Stimulated activated CD4-positive, alpha-beta T cell treated with anti-CD3 and anti-CD28 coated beads, TNF-alpha, amount 100 ng/mL, for 4 hours (primary cell): ENCODE measurements at places on chromosomes 12 and 14.

DNA sequence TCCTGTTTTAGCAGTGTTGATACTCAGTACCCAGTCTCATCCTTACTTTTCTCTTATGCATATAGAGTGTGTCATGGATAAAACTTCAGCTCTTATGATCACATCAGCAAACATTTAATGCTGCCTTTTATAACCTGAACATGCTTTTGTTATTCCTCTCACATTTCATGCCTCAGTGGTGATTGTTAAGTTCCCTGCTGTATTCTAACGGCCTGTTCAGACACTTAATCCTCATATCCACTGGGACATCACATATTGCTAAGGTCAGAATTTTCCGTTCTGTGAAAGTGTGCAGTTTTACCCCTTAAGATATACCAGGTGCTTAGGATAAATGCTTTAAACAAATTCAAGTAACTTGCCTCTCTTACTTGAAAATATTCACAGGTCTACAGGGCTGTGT lies 268.7 kb upstream of the SEL1L start:
- DNase-seq = no peak

- DNase-seq = no peak
Measured at GRCh38 chr12:65508276-65509035, 230.0 kb downstream of the MSRB3 start.

DNA sequence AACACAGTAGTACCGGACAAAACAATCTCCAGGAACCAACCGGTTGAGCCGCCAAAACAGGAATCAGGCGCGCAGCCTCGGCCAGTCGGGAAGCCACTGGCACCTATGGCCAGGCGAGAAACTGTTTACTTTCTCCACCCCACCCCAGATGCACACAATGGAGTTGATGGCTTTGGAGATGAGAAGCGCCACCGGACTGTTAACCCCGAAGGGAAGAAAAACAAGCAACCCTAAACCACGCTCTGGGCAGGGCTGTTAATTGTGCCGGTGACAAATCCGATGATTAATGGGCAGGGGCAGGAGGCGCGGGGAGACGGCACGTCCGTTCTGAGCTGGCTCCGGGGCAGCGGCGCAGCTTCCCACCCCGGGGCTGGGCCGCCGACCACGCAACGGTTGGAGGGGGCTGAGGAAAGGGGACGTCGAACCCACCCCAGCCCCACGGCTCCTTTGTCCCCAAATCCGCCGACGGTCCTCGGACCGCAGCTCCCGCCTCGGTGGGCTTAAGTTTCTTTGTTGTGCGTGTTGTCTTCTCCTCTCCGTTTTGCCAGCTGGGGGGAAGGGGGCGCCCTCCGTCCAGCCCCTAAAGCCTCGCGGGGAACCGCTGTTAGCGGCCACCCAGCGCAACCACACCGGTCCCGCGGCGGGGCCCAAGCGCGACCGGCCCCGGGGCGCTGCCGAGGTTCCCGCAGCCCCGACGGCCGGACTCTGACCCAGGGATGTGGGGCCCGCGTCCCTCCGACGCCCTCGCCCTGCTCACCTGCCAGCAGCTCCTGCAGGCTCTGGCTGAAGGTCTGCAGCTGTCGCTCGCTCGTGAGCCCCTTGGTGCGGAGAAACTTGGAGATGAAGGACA lies 790 bp downstream of the BTG1 start:
- DNase-seq = peak; percentile 26

DNA sequence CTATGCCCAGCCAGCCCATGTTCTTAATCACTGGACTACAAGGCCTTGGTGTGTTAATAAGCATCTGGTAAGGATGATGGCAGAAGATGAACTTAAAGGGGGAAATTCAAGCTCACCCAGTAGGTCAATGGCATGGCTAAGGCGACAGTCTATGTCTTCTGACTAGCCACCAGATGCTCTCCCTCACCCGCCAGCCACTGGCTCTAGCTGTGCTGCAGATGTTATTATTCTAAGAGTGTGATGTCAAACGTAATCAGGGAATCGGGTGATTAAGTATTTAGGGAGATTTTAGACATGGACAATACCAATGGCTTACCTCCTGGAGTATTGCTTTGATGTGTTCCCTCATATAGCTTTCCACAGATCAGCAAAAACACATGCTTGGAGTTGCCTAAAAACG lies 39.2 kb upstream of the MAX start:
- no peak for DNase-seq

GRCh38 chr12:18808221-18808620 lies 70.3 kb downstream of the CAPZA3 start:
- no peak for DNase-seq

- DNase-seq = no peak
Measured at GRCh38 chr14:22689199-22689598, 45.0 kb upstream of the OR6J1 start.

DNA sequence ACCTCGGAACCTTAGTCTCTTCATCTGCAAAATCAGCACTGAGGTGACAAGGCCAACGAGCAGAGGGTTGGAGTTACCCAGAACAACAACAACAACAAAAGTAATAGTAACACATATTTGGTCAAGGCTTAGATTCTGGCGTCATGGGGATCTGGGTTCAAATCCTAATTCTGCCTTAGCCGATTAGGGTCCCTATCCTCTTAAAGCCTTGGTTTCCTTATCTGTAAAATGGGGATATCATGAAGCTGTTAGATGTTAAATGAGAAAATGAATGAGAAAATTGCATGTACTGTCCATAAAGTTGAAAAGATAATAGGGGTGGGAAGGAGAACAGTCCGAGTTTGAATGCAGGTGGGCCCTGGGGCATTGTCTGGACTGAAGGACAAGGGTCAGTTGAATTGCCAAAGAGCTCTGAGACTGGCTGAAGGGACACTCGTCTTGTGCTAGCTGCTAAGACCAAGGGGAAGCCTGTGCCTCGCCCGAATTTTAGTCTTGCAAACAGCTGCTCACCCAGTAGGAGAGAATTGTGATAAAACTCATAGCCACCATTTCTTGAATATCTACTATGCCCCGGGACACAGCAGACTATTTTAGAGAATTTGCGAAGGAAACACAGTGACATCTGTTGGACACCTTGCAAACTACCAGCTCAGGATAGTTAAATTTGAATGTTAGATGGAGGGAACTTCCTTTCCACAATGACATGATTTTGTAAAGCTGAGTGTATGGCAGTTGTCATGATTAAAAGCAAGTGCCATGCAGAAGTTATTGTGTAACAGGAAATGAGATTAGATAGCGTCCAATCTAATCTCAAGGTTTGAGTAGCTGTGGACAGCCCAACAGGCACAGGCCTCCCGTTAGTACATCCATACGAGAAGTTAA lies 6.8 kb upstream of the HNF1A start:
- no peak for DNase-seq

DNA sequence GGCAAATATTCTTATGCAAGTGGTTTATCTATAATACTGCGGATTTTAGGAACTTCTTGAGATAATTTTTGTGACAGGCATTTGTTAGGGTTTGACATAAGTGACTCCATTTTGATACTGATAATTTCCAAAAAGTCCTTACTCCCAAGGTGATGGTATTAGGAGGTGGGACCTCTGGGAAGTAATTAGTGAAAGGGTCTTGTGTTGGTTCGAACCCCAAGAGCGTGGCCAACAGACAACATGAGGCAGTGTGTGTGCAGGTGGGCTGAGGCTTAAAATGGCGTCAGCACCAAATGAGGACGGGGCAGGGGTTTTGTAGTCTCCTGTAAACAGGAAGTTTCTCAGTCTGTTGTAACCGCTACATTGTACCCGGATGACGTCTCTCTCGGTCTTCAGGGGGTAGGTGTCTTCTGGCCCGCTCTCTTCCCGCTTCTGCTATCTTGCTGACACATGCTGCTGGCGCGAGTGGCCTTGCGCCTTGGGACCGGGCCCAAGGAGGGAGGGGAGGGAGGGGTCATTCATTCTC lies 1.7 kb upstream of the C12orf43 start:
- DNase-seq = no peak

GRCh38 chr14:64201296-64201695 lies 92.9 kb downstream of the ESR2 start:
- DNase-seq = no peak

DNA sequence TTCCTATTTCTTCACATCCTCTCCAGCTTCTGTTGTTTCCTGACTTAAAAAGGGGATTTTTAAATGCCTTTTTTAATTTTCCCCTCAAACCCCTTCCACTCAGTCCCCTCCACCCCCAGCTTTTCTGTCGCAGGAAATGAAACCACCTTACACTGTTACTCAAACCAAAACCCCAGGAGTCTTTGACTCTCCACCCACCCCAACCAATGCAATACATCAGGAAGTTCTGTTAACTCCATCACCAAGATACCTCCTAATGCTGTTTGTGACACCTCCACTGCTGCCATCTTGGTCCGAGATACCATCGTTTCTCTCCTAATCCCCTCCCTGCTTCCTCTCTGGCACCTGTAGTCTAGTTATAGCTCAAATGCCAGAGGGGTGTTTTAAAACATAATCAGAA lies 25.4 kb upstream of the CPM start:
- no peak for DNase-seq

DNA sequence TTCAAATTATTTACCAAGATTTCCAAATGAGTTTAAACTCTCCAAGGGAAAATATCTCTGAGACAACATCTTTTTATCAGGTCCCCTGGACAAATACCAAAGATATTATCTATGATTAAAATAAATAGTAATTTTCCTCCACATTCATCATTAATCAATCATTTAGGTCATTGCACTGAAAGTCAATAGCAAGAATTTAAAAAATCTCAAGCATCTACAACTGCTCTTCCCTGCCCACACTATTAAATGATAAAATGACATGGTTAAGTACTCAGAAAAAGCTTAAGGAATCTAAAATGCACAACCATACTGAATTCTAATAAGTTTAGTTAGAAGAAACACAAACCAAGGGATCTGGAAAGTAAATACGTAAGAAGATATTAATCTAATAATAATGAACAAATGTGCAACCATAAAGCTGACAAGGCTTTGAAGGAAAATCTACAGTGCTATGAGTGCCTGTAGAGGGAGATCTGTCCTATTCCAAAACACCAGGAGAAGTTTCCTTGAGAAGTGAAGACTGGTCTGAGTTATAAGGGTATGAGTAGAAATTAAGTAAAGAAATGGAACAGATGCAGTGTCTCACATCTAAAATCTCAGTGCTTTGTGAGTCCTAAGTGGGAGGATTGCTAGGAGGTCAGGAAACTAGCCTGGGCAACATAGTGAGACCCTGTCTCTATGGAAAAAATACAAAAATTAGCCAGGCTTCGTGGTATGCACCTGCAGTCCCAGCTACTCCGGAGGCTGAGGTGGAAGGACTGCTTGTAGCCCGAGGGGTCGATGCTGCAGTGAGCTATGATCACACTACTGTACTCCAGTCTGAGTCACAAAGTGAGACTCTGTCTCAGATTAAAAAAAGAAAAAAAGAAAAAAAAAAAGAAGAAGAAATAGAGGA lies 19.2 kb downstream of the INTS13 start:
- DNase-seq = no peak

GRCh38 chr12:29980304-29980703 lies 196.6 kb upstream of the TMTC1 start:
- no peak for DNase-seq

DNA sequence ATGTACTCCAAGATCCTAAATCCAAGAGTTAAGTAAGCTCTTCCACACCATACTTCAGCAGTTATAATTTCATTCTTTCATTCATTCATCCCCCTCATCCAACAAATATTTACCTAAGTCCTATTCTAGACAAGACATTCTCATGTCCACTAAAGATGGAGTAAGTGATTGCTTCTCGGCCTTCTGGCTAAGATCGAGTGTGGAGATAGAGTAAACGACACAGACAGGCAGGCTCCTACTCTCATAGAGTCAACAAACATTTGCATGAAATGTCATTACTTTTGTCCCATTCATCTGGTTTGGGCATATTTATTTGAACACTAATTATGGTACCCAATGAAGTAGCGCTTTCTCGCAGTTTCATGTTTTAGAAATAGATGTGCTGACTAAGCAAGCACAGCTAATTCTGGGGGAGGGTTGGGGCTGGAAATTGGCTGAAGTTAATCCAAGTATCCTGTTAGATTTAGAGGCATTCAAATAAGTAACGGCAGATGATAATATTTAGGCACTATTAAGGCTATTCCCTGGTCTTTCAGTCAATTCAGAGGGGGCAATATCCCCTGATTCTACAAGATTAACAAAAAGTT lies 176.5 kb downstream of the CEP128 start:
- no peak for DNase-seq

- no peak for DNase-seq
Measured at GRCh38 chr12:125454786-125455480, 389.7 kb downstream of the AACS start.

DNA sequence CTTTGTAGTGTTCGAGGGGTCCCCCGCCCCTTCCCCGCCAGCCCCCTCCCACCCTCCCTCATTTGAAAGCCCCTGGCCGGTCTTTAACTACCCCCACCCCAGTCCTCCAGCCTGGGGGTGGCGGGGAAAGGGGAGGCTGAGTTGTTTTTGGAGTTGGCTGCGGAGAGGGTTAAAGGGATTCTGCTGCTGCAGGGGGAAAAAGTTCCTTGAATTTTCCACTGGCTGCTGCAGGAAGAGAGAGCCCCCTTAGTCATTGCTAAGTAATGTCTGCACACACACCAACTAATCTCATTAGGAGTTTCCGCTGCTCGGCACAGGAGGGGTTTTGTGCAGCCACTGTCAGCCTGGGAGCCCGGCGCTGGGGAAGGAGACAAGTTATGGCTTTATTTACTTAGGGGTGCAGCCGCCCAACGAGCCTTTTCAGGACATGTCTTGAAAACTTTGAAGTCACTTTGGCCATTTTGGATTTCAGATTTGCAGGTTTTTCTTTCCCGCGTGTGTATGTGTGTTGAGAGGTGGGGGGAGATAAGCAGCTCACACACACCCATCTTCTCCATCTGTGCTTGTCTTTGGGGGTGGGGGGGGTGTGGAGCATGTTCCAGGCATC lies 1.8 kb downstream of the ELK3 start:
- no peak for DNase-seq

DNA sequence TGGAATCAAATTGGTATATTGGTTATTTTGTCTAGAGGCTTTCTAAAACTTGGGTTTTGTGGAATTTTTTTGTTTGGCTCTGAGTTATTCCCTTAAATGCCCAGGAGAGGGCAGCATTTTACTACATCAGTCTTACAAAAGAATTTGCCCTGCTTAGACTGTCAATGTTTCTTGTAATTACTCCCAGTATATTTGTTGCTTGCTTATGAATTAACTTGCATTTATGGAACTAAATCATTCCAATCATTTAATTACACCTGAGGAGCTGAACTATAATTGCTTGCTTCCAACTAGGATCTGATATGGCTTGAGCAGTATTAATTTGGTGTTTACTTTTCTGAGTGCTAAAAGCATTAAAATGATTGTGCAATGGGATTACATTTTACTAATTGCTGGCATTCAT lies 48.7 kb downstream of the MIPOL1 start:
- DNase-seq = no peak

- DNase-seq = no peak
Measured at GRCh38 chr12:116071555-116072230, 205.8 kb downstream of the MED13L start.

GRCh38 chr14:99644723-99645544 lies at the start of gene HHIPL1:
Gene HHIPL1 (plus strand): TSS chr14:99645129. CDS start chr14:99645208, 79 bp downstream.
- no peak for DNase-seq
